ENCODE measurements at places on chromosomes 4 and X.

GRCh38 chr4:71186566-71187403, 152.0 kb upstream of the SLC4A4 start:
- peak; percentile 34 for DNase-seq

GRCh38 chrX:15594371-15594770, 6.4 kb downstream of the ACE2 start:
- DNase-seq, result no peak

DNA sequence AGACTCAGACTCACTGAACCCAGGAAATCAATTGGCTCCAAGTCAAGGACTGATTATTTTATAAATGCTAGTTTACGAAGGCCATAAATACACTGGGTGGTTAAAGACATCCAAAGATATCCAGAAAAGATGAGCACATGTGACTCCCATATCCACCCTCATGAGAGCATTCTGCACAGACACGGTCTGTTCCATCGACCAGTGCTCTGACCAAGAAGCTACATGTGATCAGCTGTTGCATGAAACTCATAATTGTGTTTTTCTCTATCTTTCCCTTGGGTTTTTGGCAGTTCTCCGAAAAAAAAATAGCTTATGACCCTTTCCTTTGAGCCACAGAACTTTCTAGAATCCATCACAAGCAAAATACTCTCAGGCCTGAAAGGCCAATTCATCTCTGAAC, 2.7 kb upstream of the PIR start:
- DNase-seq, result no peak

DNA sequence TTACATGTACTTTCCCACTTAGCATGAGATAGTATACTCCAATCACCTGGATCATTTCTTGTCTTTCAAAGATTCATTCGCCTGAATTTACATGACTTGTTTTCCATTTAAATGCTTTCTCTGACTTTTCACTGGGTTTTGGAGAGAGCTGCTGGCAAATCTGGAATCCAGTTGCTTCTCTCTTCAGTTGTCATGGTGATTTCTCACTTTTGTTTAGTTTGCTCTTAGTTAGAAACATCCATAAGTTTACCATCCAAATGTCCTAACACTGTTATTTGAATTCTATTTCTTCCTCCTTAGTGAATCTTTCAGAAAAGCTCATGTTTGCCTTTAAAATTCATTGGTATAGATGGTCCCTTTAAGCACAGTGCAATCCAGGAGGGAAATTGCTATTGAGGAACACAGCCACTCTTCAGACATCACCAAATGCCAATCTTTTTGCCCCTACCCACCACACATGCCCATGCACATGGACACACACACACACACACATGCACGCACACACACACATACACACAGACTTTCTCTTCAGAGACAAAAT, 51.7 kb downstream of the REELD1 start:
- no peak for DNase-seq

DNA sequence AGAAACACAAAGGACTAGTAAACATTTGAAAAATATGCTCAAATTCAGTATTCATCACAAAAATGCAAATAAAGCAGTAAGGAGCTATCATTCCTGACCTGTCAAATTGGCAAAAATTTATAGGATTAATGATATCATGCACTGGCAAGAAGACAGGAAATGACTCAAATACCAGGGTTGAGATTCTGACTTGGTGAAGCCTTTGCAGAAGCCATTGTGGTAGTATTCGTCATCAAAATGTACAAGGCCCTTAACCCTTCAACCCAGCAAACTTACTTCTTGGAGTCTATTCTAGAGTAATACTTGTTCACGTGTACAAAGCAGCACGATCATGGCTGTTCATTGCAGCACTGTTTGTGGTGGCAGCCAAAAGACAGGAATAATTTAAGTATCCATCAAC, 132.4 kb downstream of the ENOX2 start:
- no peak for DNase-seq

All from activated CD8-positive, alpha-beta T cell treated with anti-CD3 and anti-CD28 coated beads for 36 hours (primary cell).